ENCODE measurements at places on chromosomes 5 and 9.

- no peak for DNase-seq
These were observed 53.9 kb upstream of the POMT1 start for GRCh38 chr9:131448818-131449217.

- no peak for DNase-seq
These were observed 227.3 kb downstream of the MLLT3 start for GRCh38 chr9:20394969-20395368.

DNA sequence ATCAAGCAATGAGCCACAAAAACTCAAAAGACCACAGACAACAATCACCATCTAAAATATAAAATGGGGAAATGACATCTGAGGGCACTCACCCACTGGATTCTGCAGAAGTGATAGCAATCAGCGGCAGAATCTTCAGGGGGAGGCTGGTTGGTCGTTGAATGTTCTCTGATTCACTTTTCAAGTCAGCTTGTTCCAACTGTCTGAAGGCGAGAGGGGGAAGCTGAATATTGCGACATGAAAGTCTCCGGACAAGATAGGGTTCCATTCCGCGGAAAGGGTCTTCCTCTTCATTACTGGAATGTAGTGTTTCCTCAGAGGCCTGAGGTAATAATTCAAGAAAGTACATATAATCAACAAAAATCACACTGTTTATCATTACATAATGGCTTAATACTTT is 94.9 kb upstream of the PDE4D start:
- no peak for DNase-seq

- DNase-seq: no peak
These were observed 586 bp upstream of the FCHO2 start for GRCh38 chr5:72955143-72955767.

GRCh38 chr9:98793031-98793430 is 3.3 kb downstream of the ANKS6 start:
- no peak for DNase-seq

- DNase-seq: no peak
These were observed 342.2 kb upstream of the ZNF608 start for GRCh38 chr5:125088522-125089105.

DNA sequence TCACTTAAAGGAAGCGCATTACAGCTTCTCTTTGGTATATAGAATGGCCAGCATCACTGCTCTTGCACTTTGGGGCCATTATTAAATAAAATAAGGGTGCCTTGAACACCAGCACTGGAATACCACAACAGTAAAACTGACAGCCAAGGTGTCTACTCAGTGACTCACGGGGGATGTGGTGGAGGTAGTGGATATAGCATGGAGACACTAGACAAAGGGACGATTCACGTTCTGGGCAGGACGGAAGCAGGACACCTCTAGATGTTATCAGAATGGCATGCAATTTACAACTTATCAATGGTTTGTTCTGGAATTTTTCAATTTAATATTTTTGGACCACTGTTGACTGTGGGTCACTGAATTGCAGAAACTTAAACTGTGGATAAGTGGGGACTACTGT is 32.9 kb upstream of the PDE8B start:
- no peak for DNase-seq

- DNase-seq: no peak
These were observed 121.9 kb downstream of the CDH18 start for GRCh38 chr5:19866090-19866450.
